ENCODE measurements at places on chromosomes 2 and 18.

- DNase-seq: peak; percentile 95
These were observed 83.0 kb downstream of the STPG4 start for GRCh38 chr2:47072018-47072691.

DNA sequence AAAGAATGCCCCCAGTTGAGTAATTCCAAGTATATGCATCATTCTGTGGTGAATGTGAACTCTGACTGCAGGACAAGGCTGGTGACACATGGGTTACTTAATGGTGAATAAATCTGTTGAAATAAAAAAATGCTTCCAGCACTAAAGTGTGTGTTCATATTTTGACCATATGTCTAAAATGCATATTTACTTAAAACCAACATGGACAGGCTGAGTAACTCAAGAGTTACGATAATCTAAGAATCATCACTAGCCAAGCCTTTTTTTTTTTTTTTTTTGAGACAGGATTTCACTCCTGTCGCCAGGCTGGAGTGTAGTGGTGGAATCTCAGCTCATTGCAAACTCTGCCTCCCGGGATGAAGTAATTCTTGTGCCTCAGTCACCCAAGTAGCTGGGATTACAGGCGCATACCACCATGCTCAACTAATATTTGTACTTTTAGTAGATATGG, 47.1 kb upstream of the CCBE1 start:
- no peak for DNase-seq

GRCh38 chr2:43224571-43225092, 1.8 kb downstream of the ZFP36L2 start:
- no peak for DNase-seq

GRCh38 chr2:202718614-202719013, 83.8 kb downstream of the FAM117B start:
- no peak for DNase-seq

DNA sequence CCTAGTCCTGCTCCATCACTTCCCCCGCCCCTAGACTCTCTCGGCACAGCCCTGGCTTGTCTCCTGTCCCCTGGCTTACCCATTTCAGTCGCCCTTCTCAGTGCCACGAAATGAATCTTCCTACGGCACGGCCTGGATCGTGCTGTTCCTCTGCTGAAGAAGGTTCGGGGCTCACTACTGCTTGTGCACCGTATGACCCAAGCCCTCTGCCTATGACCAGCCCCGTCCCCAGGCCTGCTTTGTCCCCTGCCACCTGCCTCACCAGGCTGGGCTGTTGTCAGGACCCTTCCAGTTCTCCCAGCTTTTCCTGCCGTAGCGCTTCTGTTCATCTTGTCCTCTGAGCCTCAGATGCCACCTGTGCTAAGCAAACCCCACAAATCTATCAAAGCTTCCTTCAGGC, 13.9 kb downstream of the CHMP1B start:
- DNase-seq: no peak

GRCh38 chr2:16657671-16658070, 8.0 kb downstream of the CYRIA start:
- no peak for DNase-seq

GRCh38 chr2:124180635-124181034, 155.5 kb downstream of the CNTNAP5 start:
- no peak for DNase-seq

DNA sequence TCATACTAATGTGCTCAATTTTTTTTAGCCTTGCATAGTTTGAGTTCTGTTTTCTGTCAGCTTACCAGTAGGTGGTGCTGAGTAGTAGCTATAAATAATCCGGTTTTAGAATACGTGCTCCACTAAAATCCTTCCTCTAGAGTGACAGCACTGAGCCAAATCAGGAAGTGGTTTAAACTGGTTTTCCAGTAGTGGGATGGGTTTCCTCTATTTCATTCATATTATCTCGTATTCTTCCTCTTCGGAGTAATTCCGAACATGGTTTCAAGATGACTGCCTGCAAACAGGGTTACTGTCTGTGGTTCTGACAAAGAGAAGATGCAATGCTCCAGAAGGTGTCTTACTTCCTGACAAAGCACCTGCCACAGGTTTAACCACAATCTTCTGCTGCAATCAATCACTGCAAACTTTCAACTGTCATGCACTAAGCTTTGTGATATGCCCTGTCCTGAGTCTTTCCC, 496.9 kb upstream of the VRK2 start:
- no peak for DNase-seq

DNA sequence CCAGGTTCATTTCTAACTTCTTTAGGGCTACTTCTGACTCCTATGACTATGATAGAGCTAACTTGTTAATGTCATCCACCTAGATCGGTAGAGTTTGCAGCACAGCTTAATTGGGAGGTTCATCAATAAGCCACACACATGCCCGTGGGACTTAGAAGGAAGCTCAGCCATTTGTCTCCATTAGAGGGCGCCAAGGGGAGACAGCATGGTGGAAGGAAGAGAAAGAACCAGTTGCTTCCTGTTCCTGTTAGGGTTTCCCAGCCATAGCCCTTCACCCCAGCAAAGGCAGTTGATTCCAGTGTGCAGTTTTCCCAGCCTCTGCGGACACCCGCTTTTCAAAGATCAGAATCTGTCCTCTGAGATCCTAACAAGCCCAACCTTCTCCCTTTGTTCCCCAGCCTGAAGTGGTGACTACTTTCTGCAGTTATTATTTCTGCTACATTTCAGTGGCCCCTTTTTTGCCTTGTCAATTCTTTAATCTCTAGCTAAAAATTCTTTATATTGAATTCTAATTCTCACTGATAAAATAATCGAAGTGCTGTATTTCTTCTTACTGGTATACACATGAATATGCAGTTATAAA, 30.3 kb downstream of the MAIP1 start:
- DNase-seq: peak; percentile 76

GRCh38 chr2:17626986-17627385, 86.5 kb downstream of the VSNL1 start:
- DNase-seq: no peak

- no peak for DNase-seq
These were observed 45.6 kb upstream of the TMEM178A start for GRCh38 chr2:39620067-39620466.
